ENCODE measurements at places on chromosomes 2 and 18.
A peak's percentile ranks its signal among the peaks of the same experiment; 100 is the strongest.

DNA sequence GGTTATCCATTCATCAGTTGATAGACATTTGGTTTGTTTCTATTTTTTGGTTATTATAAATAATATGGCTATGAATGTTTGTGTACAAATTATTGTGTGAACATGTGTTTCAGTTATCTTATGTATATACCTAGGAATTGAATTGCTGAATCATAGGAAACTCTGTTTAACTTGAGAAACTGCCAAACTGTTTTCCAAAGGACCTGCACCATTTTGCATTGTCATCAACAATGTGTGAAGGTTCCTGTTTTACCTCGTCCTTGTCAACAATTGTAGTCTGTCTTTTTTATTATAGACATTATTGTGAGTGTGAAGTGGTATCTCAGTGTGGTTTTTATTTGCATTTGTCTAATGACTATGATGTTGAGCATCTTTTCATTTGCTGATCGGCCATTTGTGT is 17.1 kb downstream of the PDK1 start:
- no peak for DNase-seq

GRCh38 chr2:195586062-195586714 is 70.8 kb upstream of the SLC39A10 start:
- no peak for DNase-seq

DNA sequence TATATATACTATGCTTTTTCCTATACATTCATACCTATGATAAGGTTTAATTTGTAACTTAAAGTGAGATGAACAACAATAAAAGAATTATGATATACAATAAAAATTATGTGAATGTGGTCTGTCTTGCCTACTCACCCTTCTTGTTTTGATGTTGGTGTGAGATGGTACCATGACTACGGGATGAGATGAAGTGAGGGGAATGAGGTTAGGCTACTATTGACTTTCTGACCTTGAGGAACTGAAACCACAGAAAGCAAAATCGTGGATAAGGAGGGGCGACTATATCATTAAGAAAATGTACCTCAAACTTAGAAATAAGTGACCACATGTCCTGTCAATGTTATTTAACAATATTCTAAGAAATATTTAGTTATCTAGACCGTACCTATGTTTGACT is 103.9 kb upstream of the PPP1CB start:
- DNase-seq: no peak

DNA sequence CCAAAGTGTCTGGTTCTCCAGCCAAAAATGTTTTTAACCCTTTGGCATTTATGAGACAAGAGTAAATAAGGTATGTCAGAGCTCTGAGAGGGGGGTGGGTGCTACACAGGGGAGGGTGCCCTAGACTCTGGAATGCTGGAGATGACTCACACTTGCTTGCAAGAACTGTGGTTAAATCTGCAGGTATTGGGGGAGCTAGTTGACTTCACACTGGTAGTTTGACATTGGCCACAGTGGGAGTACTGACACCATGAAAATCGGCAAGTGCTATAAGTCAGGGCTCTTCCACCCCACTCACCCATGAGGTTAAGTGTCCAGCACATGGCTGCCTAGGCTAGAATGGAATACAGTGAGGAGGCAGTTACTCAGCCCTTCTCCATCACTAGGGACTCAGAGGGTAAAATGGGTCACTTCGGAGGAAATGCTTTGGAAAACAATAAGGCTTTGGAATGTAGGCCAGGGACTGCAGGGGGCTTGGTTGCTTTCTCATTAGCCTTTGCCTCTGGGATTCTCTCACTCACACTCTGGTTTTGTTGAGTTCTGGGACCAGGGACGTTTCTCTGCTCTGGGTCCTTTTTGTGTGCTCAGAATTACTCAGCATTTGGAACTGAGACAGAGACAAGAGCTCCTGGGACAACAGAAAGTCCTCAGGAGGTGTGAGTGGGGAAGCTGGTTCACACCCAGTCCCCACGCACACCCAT is 91.6 kb downstream of the ACKR3 start:
- DNase-seq: peak; percentile 70

DNA sequence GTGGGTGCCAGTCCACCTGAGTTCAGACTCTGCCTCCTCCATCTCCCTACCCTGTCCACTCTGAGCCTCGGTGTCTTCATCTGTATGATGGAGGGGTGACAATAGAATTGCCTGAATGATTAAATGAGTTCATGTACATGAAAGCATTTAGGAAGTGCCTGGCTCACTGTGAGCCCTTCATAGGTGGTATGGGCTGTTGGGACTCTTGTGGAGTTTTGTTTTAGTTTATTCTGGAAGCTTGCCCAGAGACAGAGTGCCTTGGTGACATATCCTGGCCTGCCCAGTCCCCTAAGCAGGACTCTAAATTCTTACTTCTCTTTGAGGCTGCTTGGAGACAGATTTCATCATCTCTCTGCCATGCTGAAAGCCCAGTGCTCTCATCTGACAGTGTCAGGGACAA is 24.5 kb upstream of the GIGYF2 start:
- DNase-seq: no peak

GRCh38 chr2:74481961-74482800 is 617 bp downstream of the CCDC142 start:
- DNase-seq: no peak

DNA sequence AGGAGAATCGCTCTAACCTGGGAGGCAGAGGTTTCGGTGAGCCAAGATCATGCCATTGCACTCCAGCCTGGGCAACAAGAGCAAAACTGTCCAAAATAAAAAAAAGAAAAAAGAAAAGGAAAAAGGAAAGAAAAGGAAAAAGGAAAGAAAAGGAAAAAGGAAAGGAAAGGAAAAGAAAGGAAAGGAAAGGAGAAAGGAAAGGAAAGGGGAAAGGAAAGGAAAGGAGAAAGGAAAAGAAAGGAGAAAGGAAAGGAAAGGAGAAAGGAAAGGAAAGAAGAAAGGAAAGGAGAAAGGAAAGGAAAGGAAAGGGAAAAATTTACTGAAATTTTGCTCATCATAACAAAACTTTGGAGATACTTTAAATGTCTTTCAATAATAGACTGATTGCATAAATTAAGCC is 391.3 kb upstream of the GYPC start:
- no peak for DNase-seq

DNA sequence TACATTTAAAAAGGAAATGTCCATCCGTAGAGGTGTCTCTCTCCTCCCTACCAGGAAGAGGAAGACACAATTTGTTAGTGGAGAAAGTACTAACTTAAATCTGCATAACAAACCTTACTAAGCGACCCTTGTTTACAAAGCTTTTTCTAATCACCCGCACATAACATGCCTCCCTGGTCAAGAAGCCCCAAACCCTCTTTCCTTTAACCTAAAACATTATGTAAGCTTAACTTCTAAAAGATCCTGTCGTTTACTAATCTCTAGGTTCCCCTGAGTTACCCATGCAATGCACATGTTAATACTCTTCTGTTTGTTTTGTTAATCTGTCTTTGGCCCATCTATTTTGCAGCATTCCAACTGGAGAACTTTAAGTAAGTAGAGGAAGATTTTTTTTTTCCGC is 630.3 kb upstream of the NRXN1 start:
- DNase-seq: peak; percentile 35

DNA sequence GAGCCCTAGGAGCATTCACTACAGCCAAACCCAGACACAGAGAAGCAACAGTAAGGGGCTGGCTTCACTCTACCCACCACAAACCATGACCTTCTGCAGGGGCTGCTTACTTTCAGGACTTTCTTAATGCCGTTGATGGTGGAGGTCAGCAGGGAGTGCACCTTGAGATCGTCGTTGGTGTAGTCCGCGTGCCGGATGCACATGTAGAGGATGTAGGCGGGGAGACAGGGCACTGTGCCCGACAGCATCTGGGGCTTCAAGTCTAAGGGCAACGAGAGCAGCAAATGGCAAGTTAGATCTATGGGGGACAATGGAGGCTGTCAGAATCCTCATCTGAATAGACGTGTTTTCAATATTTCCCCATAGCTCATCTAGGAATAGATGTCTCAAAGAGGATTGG is 29.8 kb upstream of the ACAA2 start:
- DNase-seq: no peak

DNA sequence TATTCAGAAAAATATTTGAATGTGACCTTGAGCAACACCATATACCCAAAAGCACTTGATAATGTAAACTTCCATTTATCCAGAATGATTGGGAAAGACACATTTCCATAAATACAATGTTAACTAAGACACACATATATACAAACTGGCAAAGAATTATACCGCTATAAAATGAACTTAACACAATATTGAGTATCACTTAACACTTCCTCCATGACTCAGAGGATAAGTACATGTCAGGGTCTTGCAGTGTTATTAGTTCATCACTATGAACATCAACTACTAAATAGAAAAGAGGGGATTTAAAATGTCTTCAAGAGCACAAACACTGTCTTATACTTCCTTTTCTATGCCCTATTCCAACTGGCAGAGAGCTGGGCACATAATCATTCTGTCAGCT is 18.6 kb downstream of the WDSUB1 start:
- no peak for DNase-seq

Data from ELF-1 (cell line).